Renal cortex interstitium (tissue), 15 donors: ENCODE measurements at places on chromosomes 1 and 21.

GRCh38 chr1:116154536-116154935 lies 43.3 kb downstream of the MAB21L3 start:
- no peak for DNase-seq

DNA sequence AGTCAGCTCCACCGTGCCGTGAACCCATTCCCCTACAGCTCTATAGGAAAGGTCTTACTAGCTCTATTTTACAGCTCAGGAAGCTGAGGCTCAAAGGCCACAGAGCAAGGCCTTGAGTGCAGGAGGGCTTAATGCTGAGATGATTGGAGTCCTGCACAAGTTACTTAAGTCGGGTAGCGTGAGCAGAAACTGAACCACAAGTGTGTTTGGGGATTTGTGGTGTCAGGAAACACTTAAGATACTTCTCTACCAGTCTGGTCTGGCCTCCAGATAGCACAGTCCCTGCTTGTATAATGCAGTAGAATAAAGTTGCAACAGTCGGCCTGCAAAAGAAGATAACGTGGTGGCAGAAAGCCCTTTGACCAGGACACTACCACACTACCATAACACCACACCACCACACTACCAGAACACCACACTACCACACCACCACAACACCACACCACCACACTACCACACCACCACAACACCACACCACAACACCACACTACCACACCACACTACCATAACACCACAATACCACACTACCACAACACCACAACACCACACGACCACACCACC lies 118.1 kb downstream of the SPSB1 start:
- no peak for DNase-seq

- DNase-seq: no peak
These were observed 19.1 kb upstream of the NTMT2 start for GRCh38 chr1:170126696-170127095.

DNA sequence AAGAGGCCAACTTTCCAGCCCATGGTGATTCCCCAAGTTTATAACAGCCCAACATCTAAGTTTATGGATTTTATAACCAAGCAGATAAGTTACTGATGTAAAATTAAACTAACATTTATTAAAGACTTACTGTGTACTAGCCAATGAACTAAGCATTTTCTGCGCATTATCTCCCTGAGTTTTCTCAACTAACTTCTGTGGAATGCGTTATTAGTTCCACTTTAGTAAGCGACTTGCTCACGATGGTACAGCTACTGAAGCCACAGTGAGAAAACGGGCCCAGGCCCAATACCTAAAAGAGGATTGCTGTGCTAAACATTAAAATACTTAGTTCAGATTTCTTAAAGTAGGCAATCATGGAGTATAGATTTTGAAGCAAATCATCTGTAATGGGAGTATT lies 61.0 kb downstream of the ZBTB18 start:
- no peak for DNase-seq
